NCI-H345 (cell line): ENCODE measurements at places on chromosomes 2 and 18.

- no peak for DNase-seq
These were observed 142.2 kb upstream of the CAPN13 start for GRCh38 chr2:30949435-30949834.

GRCh38 chr2:29017716-29018435, 36.8 kb downstream of the TOGARAM2 start:
- no peak for DNase-seq

DNA sequence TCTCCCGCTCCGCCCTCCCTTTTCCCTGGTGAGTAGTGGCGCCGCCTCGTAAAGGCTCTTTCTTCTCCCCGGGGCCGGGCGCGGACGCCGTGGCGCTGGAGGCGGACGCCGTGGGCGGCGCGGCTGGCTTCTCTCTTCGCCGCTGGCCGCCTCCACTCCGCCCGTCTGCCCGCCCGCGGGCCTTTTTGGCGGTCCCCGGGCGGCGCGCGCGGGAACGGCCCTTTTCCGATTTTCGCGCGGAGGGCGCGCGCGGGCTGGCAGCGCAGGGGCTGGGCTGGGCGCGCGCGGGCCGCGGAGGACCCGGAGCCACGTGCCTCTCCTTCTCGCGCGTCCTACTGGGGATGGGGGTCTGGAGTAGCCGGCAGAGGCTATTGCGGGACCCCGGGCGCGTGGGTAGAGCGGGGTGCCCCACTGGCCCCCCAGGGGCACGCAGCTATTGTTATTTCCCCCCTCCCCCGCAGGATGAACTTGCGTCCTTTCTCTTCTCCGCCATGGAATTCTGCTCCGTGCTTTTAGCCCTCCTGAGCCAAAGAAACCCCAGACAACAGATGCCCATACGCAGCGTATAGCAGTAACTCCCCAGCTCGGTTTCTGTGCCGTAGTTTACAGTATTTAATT, 472 bp downstream of the SLC20A1 start:
- peak; percentile 75 for DNase-seq

- DNase-seq = no peak
These were observed 34.0 kb upstream of the SLC66A3 start for GRCh38 chr2:11121099-11121822.

DNA sequence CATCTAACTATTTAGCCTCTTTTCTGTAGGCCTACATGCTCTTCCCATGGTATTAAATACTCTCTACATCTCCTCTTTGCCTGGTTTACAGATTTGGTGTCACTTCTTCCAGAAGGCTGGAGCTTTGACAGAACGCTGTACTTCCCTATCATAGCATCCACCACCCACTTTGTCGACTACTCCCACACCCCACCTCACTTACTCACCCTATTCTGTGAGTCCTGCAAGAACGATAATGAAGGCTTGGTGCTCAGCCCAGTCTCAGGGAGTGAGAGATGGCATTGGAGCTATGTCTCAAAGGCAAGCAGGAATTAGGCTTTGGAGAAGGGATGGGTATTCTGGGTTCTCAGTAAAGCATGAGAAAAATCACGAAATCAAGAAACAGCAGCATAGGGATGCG, 20.3 kb upstream of the KDM3A start:
- no peak for DNase-seq

GRCh38 chr2:10558281-10559030, 110.3 kb upstream of the ODC1 start:
- no peak for DNase-seq

GRCh38 chr18:79496978-79497637, 101.4 kb downstream of the NFATC1 start:
- peak; percentile 65 for DNase-seq

GRCh38 chr2:13770279-13770678, 862.2 kb upstream of the LRATD1 start:
- DNase-seq = no peak

DNA sequence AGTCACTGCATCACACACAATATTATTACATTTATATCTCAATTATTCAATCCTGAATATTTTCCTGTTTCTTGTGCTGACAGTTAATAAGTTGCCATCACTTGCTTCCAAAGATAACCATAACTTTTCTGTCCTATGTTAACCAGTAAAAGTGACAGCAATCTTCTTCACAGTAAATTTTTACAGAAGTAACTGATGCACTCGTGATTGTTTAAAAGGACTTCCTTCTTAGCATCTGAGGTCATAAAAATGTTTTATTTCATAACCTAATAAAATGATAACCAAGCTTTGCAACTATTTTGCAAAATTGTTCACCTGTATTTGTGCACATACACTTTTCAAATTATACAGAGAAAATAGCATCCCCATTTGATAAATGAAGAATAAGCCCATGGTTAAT, 20.6 kb upstream of the ANKRD62 start:
- no peak for DNase-seq

GRCh38 chr2:62784341-62784740, 78.8 kb downstream of the EHBP1 start:
- no peak for DNase-seq

GRCh38 chr2:239978411-239978810, 46.7 kb downstream of the NDUFA10 start:
- DNase-seq = no peak

- DNase-seq = no peak
These were observed 5.7 kb upstream of the RTKN start for GRCh38 chr2:74447230-74447999.

DNA sequence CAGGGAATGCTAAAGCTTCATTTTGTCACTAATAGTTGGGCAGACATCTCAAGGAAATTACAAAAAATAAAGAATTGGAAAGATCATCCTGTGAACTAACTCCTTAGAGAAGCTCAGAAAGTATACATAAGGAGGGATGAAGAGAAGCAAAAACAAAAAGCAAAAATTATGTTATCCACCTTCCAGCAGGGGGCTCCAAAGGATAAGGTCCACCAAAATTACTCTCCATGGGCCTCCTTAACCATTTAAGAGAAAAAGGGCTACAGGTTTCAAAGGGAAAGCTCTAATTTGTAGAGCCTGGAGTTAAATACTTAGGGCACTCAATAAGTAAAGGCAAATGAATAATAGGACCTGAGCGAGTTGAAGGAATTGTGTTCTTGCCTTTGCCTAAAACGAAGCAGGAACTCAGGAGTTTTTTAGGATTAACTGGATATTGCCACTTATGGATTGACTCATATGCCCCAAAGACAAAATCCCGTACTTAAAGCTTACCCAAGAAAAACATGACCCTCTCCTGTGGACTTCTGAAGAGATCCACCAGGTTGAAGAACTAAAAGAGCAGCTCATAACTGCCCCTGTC, 1167.9 kb downstream of the DSC3 start:
- DNase-seq = no peak

- no peak for DNase-seq
These were observed 38.5 kb downstream of the NPC1 start for GRCh38 chr18:23547846-23548245.

GRCh38 chr2:120715941-120716340, 19.7 kb upstream of the GLI2 start:
- DNase-seq = no peak

DNA sequence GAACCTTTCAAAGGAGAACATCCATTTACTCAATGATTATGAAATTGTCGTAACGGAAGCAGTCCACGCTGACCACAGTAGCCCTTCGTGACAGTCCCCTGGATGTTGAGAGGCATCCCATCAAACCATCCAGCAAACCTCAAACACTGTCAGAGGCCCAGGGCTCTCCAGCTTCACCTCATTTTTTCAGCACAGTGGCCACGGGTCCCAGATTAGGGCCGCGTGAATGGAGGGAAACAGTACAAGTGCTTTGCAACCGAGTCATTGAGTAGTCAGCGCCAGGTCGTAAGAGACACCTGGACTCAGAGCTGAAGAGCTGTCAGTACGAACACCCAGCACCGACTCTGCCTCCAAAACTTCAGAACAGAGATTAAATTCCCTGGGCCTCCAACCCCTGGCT, 552.5 kb upstream of the SALL3 start:
- DNase-seq = no peak

GRCh38 chr2:120464448-120464931, 118.6 kb downstream of the INHBB start:
- no peak for DNase-seq

DNA sequence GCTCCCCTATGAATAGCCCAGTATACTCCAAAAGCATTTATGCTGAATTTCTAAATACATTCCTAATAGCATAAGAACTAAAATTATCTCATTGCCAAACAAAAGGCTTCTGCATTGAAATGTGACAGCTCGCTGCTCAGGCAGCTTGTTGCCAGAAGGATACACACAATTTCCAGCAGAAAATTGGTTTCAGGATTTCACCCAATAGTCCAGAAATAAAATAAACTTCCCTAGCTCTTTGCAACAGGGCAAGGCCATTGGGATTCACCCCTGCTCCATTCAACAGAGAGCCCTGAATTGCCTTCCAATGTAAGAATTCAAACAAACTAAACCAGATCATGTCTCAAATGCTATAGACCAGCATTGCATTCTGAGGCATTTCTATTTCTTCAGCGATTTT, 70.7 kb downstream of the RBM43 start:
- no peak for DNase-seq

GRCh38 chr18:4384932-4385331, 70.2 kb downstream of the DLGAP1 start:
- DNase-seq = no peak

GRCh38 chr2:135528006-135528405, 3.0 kb downstream of the ZRANB3 start:
- DNase-seq = no peak

DNA sequence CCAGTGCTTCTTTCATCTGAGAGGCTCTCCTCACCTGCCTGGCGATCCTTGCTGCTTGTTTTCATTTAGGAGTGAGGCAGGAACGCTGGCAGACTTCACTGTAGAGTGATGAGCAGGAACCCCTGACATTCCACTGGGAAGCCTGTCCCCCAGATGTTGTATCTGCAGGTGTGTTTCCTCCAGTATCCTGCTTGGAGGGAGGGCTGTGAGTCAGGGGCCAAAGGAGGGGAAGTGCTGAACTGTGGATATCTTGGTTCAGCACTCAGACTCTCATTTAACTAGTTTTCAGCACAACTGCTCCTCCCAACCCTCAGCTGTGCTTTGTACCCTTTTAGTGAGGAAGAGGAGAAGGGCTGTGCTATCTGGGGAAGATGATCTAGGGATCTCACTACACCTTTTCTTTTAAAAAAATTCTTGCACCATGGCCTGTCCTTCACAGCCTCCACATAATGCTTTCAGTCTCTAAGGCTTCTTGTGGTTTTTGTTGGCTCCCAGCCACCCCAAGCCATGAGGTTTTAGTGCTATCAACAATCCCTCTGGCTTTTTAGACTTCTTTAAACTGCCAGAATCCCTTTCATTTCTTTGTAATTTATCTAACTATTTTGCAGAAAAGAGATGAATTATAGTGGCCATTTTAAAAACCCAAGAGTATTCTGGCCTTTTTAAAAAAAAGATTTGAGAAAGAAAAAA, 11.2 kb downstream of the ANKAR start:
- DNase-seq = no peak

- no peak for DNase-seq
These were observed 39.7 kb upstream of the RAPH1 start for GRCh38 chr2:203574824-203575223.

- DNase-seq = no peak
These were observed 52.7 kb downstream of the TAF1B start for GRCh38 chr2:9895669-9896590.

- DNase-seq = no peak
These were observed 154.3 kb downstream of the LCLAT1 start for GRCh38 chr2:30601375-30601774.
